Peyer's patch (tissue), 4 donors: ENCODE measurements at places on chromosomes 13 and 19. TPM values are rescaled to one million over a fixed set of nuclear protein-coding genes. Genes with fewer than 3 reads are reported as not detected.

- no peak overlapping the region for H3K4me3 ChIP-seq
- no peak overlapping the region for H3K27ac ChIP-seq
- H3K36me3 ChIP-seq = no peaks in the 10 kb centered on the region
- no peak for DNase-seq
- no peaks in the 10 kb centered on the region for H3K27me3 ChIP-seq
Measured at GRCh38 chr13:39840201-39840600, 184.7 kb downstream of the COG6 start.

DNA sequence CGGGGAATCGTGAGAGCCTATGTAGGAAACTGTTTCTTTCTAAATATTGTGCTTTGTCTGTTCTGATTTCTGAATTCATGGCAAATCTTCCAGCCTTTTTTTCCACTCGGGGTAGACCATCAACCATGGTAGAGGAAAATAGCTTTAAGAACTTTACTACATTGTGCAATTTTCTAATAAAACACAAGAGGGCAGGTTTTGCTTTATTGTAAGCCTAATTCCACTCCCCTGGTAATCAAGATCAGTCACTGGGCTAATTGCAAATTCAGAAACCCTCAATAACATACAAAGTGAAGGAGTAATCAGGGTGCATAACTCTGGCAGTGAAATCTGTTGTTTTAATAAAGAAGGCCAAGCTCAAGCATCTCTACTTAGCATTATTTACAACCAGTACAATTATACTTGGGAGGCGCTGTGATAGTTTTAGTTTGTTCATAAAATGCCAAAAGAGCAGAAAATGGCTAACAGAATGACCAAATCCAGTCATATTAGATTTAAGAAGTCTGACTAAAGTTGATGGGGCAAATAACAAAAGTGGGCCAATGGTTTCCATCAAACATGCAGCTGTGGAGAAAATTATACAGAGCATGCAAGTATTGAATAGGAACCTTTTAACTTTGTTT, 43.8 kb downstream of the DCT start:
- H3K4me3 ChIP-seq = no peak overlapping the region
- H3K4me1 ChIP-seq = no peaks in the 10 kb centered on the region
- DNase-seq = no peak
- no peaks in the 10 kb centered on the region for H3K27me3 ChIP-seq
- H3K27ac ChIP-seq = no peak overlapping the region

The ZNF780A gene
- total RNA-seq = 21.9 TPM

GRCh38 chr19:49637821-49638738, 1.9 kb downstream of the RRAS start:
- H3K27me3 ChIP-seq = no peaks in the 10 kb centered on the region
- H3K27ac ChIP-seq = peak overlapping the region; percentile 61
- peaks cover 24% of the 10 kb centered on the region for H3K4me1 ChIP-seq

The FCAR gene
- not detected for total RNA-seq

The FZR1 gene
- total RNA-seq = 75.1 TPM

DNA sequence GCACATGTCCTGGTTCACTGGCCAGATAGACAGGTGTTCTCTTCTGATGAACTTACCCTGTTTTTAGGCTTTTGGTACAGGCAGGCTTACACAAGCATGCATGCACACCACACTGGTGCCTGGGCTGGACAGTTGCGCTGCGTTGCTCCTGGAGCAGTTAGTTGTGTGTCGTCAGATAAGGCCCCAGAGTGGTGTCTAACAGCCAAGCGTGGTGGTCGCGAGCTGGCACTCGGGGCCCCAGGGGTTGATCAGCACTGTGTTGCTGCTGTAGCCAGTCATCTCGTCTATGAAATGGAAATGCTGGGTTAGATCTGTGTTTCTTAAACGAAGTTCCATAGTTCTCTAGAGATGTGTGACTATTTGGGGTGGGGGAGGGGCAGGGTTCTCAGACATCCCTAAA, 24.6 kb upstream of the TEX29 start:
- H3K36me3 ChIP-seq = no peaks in the 10 kb centered on the region
- H3K4me3 ChIP-seq = no peak overlapping the region
- H3K4me1 ChIP-seq = no peaks in the 10 kb centered on the region
- H3K27ac ChIP-seq = no peak overlapping the region
- no peak for DNase-seq
